ENCODE measurements at places on chromosomes 3 and 15.

DNA sequence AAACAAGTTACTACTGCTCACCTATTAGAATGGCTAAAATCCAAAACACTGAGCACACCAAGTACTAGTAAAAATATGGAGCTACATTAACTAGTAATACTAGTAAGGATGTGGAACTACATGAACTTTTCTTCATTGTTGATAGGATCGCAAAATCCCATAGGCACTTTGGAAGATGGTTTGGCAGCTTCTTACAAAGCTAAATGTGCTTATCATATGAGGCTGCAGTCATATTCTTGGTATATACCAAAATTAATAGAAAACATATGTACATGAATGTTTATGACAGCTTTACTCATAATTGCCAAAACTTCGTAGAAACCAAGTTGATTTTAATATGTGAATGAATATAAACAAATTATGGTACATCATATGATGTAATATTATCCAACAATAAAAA lies 366.8 kb upstream of the KCNMB2 start:
- DNase-seq, result no peak

DNA sequence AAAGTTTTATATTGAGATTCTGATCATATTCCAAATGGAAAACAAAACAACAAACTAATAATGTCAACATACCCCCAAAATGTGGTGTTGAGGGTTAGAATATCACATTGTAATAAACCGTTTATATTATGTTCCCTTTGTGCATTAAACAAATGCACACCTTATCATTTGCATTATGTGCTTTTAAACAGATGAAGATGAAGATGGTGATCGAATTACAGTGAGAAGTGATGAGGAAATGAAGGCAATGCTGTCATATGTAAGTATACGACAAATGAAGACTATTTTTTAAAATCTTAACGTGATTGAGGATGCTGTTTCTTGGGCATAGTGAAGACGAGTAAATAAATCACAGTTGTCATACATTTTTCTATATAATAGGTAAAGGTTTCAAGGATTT lies 20.6 kb downstream of the MAP2K5 start:
- DNase-seq, result no peak

DNA sequence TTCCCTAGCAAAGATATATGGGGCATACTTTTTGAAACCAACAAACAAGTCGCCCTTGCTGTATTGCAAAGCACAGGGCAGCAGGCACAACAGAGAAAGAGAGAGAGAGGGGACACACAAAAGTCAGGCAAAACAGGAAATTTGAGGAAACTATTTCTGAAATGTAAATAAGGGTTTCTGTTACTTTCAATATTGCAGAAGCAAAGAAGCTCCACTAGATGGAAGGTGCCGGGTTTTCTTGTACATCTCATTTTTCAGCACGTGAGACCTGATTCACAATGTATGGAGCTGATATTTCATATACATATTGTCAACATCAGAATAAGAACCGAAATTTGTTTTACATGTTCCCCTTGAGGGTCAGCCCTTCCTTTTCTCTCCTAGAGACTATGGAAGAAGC lies 127.4 kb downstream of the FOXP1 start:
- DNase-seq, result no peak

DNA sequence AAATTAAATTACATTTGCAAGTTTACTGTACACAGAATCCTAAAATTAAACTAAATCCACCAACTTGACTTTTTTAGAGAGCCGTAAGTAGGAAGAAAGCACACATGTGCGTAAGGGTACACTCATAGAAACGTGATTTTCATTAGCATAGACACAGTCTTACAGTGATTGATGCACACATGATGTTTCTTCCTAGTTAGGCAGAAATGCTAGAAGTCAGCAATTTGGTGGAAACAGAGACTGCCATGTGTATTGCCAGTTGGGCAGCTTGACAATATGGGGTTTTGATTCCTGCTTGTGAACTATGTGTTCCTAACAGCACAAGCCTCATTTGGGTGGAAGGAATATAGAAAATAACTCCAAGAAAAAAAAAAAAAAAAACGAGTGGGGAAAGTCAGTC lies 878.5 kb downstream of the ROBO1 start:
- no peak for DNase-seq

DNA sequence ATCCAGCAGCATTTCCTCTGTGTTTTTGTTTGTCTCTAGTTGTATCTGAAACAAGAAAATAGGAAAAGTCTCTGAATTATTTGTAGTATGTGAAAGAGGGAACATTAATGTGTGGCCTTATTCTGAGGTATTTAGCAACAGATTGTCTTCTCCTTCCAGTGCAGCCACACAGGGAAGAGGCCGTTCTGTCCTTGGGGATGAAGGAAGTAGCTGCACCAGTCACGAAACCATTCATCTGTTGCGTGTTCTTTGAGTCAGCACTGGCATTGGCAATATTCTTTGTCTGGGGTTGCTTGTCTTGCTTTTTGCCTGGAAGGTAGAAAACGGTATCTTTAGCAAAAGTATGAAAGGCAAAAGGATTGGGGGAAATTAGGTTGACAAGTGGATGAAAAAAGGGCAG lies 91.6 kb downstream of the CDIN1 start:
- no peak for DNase-seq

GRCh38 chr3:111864821-111865656 lies 6.0 kb downstream of the PHLDB2 start:
- no peak for DNase-seq

GRCh38 chr3:197926418-197926817 lies 23.6 kb upstream of the RPL35A start:
- no peak for DNase-seq
